ENCODE measurements at places on chromosomes 5 and 9. TPM values are rescaled to one million over a fixed set of nuclear protein-coding genes. Genes with fewer than 3 reads are reported as not detected.

CDK7 gene
- 56.1 TPM for total RNA-seq

GHR gene
- total RNA-seq, result 0.06 TPM

HSPB3 gene
- total RNA-seq, result 0.14 TPM

PCA3 gene
- total RNA-seq, result not detected

C7 gene
- total RNA-seq, result not detected

SDHA gene
- total RNA-seq, result 124 TPM

RMRP gene
- 4.7 TPM for total RNA-seq

TUSC1 gene
- total RNA-seq, result 6.7 TPM

SH3PXD2B gene
- 23.6 TPM for total RNA-seq

GPX3 gene
- 20.3 TPM for total RNA-seq

EGFLAM gene
- total RNA-seq, result 0.47 TPM

NEUROG1 gene
- total RNA-seq, result not detected

QRFP gene
- not detected for total RNA-seq

FGF10 gene
- not detected for total RNA-seq

FREM1 gene
- total RNA-seq, result not detected

DOK3 gene
- 3.9 TPM for total RNA-seq

MARCOL gene
- not detected for total RNA-seq

LRRC19 gene
- not detected for total RNA-seq

WNK2 gene
- total RNA-seq, result 7.5 TPM

PCDHB14 gene
- 0.06 TPM for total RNA-seq

KCTD16 gene
- not detected for total RNA-seq

LCN15 gene
- not detected for total RNA-seq

TMEM215 gene
- not detected for total RNA-seq

ANKRD31 gene
- 0.06 TPM for total RNA-seq

OXCT1 gene
- total RNA-seq, result 2.5 TPM

CYFIP2 gene
- total RNA-seq, result 16.7 TPM

DCP2 gene
- total RNA-seq, result 12.8 TPM

SKIC3 gene
- 23.7 TPM for total RNA-seq

MYORG gene
- 7.2 TPM for total RNA-seq

SPATA31C1 gene
- not detected for total RNA-seq

PKD2L2 gene
- not detected for total RNA-seq

FOXD4L5 gene
- 0.05 TPM for total RNA-seq

FOXD1 gene
- 15.8 TPM for total RNA-seq

ATOX1 gene
- 226 TPM for total RNA-seq

TMEM252 gene
- not detected for total RNA-seq

SPATA31A3 gene
- total RNA-seq, result not detected

WDR38 gene
- total RNA-seq, result 0.07 TPM

EIF4E1B gene
- not detected for total RNA-seq

RNF183 gene
- not detected for total RNA-seq

KDM3B gene
- 45.6 TPM for total RNA-seq

OMD gene
- total RNA-seq, result not detected

SLCO6A1 gene
- total RNA-seq, result not detected

GPRIN1 gene
- 9.3 TPM for total RNA-seq

IDNK gene
- total RNA-seq, result 7.9 TPM

NAIF1 gene
- 8.2 TPM for total RNA-seq

FIBCD1 gene
- total RNA-seq, result 20.8 TPM

CARTPT gene
- total RNA-seq, result not detected

ARL10 gene
- 0.97 TPM for total RNA-seq

All from A549 treated with dexamethasone at 1 μM for 4 hours (cell line).